LNCaP clone FGC (cell line): ENCODE measurements at places on chromosomes 2 and 18.

GRCh38 chr2:161369311-161369710 lies 46.8 kb upstream of the TBR1 start:
- DNase-seq, result no peak

- peak; percentile 93 for DNase-seq
These were observed 454 bp upstream of the HDAC4 start for GRCh38 chr2:239401067-239401880.

DNA sequence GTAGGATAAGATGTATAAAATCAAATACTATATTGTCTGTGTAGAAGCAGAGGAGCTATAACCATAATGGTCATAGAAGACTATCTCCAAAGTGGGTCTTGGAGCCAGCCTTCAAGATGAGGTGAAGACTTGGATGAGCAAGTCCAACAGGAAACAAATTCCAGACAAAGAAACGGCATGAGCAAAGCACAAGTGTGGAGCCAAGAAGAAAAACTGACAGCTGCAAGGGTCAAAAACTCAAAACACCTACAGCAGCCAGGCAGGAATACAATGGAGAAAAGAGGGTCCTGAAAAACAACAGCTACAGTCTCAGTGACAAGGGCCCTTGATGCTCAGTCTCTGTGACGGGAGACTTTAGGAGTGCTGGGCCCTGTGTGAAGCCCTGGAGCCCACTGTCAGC lies 102.4 kb downstream of the STK39 start:
- DNase-seq, result no peak

DNA sequence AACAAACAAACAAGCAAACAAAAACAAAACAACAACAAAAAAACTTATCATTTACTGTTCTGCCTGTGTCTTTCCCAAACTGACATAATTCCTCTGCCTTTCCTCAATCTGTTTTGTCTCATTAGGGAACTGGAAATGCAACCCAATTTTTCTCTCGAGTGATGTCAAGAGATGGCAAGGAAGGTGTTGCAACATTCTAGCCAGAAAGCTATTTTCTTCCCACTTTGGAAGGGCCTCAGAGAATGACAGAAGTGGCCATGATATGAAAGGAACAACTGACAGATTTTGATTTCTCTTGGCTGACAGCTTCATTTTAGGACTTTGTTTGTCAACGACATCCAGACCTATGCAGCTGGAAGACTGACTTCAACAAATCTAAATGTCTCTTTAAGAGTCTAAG lies 24.7 kb downstream of the RND3 start:
- DNase-seq, result no peak

DNA sequence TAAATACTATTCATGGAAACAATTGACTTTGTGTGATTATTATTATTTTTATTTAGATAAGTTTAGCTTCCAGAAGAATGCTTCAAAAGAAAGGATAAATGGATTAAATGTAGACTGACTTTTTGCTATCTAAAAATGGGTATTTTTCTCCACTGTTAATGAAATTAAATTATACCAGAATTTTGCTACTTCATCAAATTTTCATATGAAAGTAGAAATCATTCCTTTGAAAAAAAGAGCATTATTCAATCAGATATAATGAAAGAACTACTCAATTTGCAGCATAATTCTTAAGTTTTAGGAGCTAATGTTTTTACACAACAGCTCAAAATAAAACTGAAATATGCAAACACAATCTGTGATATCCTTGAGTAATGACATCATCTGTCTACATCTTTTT lies 1424.6 kb downstream of the DPP10 start:
- no peak for DNase-seq

DNA sequence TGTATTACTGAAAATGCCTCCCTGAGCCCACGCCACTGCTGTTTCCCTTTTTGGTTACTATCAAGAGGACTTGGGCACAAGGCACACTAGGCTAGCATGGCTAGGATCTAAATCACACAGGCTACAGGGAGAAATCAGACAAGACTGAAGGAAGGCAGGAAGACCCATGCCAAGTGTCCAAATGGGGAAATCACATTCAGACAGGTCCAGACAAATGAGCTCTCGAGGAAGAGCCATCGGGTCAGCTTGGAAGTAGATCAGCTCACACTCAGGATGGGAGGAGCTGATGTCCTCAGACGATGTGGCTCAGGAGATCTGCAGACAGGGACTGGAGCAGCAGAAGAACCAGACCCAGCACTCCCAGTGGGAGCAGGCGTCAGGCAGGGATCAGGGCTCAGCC lies 113.2 kb downstream of the COL6A3 start:
- no peak for DNase-seq

GRCh38 chr2:231102772-231103171 lies 22.1 kb downstream of the HTR2B start:
- DNase-seq, result no peak

- no peak for DNase-seq
These were observed 17.6 kb upstream of the CTDP1 start for GRCh38 chr18:79662034-79662433.

DNA sequence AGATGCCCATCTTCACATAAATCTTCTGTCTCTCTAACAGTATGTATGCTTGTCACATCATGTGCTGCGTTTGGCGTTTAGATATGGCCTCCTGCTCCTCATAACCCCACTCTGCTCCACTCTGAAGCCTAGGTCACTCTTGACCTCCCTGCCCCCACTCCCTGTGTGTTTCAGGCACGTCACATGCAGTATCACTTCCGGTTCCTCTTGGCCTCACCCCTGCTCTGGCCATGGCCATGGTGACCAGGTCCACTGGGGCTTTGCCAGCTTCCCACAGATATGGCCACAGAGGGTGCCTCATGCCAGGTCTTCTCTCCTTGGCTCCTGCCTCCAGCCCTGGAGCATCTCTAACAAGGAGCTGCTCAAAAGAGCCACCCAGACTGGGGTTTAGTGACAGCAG lies 160.0 kb downstream of the RNF152 start:
- DNase-seq, result no peak

- DNase-seq, result no peak
These were observed 178.4 kb upstream of the FN1 start for GRCh38 chr2:215614296-215614695.

GRCh38 chr2:165470361-165470760 lies 863 bp downstream of the CSRNP3 start:
- DNase-seq, result peak; percentile 62

GRCh38 chr2:42916324-42916723 lies 123.9 kb upstream of the HAAO start:
- no peak for DNase-seq

DNA sequence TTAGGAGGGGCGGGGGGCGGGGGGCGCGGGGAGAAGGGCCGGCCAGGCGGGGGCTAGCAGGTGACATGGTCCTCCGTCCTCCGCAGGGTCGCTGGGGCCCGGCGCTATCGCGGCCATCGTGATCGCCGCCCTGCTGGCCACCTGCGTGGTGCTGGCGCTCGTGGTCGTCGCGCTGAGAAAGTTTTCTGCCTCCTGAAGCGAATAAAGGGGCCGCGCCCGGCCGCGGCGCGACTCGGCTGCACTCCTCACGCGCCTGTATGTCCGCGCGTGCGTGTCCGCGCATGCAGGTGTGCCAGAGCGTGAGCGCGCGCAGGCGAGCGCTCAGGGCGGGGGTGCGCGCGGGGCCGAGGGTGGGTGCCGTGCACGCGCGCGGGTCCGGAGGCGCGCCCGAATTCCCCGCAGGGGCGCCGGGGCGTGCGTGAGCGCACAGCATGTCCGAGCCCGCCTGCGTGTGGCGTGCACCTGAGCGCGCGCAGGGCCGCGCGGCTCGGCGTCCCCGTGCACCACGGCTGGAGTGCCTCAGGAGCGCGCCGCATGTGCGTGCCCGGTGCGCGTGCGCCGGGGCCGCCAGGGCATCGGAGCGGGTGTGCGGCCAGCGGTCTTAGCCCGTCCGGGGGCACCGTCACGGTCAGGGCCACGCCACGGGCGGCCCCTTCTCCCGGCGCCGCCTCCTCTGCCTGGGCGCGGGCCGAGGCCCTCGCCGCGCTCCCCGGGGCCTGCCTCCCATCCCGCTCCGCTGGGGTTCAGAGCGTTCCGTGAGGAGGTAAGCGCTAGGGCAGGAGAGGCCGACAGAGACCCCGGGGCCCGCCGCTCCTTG lies 6.3 kb downstream of the SNORC start:
- peak; percentile 31 for DNase-seq

DNA sequence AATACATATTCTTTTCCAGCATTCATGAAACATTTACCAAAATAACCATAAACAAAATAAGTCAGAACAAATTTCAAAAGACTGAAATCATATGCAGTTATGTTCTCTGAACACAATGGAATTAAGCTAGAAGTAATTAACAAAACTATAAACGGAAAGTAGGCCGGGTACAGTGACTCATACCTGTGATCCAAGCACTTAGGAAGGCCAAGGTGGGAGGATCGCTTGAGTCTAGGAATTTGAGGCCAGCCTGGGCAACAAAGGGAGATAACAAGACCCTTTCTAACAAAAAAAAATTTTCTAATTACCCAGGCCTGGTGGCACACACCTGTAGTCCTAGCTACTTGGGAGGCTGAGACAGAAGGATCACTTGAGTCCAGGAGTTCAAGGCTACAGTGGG lies 14.9 kb downstream of the ATAD2B start:
- DNase-seq, result no peak

GRCh38 chr2:222025881-222026271 lies 272.9 kb downstream of the PAX3 start:
- no peak for DNase-seq

DNA sequence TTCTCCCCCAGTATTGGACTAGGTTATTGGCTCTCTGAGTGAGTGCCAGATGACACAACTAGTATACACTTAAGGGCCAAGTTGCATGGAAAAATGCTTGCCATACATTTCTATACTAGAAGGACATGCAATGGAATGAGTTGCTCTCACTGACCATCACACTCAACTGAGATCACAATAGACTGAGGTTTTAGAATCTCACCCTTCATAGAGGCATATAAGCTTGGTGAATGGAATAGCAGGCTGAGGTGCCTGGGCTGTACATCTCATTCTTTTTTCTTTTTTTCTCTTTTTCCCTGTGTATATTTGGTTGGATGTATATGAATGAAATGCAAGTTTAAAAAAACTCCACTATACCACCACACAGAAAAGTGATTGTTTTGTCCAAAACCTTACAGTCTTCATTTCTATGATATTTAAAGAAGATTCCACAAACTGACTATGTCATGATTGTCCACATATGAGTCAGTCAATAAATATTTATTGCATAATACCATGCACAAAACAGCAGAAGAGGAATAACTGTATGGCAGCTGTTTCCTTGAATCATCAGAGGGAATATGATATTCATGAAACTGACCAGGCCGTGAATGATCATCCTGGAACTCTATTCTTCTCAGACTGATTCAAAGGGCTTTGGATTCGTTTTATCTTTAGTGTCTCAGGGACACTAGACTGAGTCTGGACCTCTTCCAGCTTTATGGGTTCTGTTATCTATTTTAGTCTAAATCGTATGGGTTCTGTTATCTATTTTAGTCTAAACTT lies 122.6 kb upstream of the STK17B start:
- DNase-seq, result no peak

GRCh38 chr2:217942731-217943335 lies 60.0 kb downstream of the TNS1 start:
- DNase-seq, result no peak

DNA sequence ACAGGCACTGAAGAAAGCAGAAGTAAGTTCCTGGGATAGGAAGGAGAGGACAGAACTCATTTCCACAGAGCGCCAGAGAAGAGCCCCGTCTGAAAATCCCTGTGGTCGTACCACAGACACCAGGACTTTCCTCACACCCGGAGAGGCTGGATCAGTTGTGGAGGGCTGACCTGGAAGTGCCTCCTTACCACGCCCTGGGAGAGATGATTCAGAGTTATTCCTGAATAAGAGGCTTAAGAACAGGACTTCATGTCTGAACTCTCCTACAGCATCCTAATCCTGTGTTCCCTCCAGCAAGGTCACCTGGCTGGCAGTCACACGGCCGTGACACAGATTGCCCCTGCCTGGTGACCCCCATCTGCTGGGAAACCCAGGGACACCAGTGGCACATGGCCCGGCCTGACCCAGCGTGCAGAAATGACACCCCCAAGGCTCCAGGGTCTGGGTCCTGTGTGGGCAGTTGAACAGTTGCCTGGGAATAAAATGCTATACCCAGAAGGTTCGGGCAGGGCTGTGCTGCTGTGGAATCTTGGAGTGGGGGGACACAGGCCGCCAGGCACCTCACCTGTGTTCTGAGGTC lies 105.9 kb downstream of the PXDN start:
- no peak for DNase-seq

DNA sequence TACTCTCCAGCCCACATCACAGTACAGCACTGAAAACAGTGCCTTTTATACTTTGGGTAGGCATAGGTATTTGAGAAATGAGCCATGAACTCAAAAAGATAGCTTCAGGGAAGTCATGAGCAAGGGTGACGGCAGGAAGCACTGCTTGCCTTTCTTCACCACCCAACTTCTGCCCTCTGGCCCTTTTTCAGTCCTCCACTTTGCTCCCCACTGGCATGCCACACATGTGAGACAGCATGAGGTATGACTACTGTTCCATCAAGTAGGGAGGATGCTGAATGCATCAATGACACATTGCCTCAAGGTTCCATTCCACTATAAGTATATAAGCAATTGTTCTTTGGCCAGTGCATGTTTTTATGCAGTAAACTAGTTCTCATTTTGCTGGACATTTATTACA lies 373.0 kb downstream of the NRXN1 start:
- DNase-seq, result no peak

GRCh38 chr2:189022492-189022891 lies 48.3 kb downstream of the COL3A1 start:
- DNase-seq, result no peak

- DNase-seq, result no peak
These were observed 16.6 kb downstream of the EFEMP1 start for GRCh38 chr2:55906993-55907392.

DNA sequence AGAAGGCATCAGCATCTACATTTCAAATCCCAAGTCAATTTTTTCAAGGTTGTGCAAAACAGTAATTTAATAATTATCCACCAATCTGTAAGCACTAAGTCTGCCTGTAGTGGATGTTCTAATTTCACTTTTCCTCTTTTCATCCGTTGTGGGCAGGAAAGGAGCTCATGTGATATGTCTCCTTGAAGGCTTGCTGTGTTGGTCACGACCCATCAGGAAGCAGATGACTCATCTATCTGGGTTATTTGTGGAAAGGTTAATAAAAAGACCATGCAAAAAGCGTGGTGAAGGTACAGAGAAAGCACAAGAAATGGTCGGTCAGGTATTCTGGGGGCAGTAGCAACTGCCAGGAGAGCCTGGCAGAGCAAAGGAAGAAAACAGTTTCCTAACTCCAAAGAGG lies 476.7 kb upstream of the RAB6C start:
- no peak for DNase-seq

- DNase-seq, result peak; percentile 93
These were observed 90.9 kb downstream of the RNF144A start for GRCh38 chr2:7007846-7008741.

GRCh38 chr2:10919771-10920621 lies 8.3 kb downstream of the KCNF1 start:
- no peak for DNase-seq

GRCh38 chr2:8370258-8370802 lies 311.5 kb upstream of the ID2 start:
- DNase-seq, result no peak

DNA sequence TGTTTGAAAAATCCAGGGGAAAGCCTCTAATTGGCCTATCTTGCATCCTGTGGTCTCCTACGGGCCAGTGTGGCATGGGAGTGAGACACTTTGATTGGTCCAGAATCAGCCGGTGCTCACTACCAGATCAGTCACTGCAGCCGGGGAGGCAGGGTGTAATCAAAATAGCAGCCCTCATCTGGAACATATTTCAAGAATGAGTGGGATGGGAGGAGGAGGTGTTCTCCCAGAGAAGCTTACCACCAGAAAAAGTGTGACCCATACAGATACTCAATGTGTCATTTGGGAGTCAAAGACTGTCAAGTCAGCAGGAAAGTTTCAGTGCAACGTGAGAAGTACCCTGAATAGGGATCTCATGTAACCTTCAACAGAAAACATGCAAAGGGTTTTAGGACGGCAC lies 393.9 kb upstream of the SLC14A2 start:
- DNase-seq, result no peak
